ENCODE measurements at places on chromosomes 6 and 20.

DNA sequence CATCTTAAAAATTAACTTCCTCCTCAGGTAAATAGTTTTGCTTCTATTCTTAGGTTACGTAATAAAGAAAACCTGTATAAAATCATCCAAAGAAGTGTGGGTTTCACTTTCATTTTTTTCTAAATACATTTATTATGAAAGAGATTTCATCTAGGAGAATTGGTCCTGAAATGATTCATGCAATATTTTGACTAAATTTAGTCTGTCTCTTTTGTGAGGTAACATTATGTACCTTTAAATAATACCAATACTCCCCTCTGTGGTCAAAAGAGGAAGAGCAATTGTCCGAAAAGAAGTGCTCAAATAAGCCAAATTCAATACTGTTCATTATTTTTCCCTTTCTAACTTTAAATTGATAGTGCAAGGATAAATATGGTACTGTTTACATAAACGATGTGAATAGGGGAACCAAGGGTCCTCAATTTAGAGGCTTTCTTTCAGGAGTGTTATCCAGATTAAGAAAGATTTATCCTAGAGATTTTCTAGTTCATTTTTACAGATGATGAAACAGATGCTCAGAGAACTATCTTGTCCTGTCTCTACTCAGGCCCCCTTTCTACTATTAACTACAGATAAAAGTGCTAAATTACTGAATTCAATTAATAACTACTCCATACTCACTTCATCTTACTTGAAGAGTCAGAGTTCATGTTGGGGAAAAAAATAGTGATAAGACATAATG, 26.2 kb downstream of the CYP39A1 start:
- no peak for DNase-seq

DNA sequence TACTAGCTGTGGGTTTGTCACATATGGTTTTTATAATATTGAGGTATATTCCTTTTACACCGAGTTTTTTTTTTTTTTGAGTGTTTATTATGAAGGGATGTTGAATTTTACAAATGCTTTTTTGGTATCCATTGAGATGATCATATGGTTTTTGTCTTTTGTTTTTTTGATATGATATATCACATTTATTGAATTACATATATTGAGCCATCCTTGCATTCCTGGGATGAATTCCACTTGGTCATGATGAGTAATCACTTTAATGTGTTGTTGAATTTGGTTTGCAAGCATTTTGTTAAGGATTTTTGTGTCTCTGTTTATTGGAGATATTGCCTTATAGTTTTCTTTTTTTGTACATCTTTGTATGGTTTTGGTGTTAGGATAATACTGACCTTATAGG, 3.3 kb upstream of the ZNF337 start:
- DNase-seq, result no peak

GRCh38 chr6:79874531-79875134, 72.7 kb downstream of the ELOVL4 start:
- DNase-seq, result no peak

DNA sequence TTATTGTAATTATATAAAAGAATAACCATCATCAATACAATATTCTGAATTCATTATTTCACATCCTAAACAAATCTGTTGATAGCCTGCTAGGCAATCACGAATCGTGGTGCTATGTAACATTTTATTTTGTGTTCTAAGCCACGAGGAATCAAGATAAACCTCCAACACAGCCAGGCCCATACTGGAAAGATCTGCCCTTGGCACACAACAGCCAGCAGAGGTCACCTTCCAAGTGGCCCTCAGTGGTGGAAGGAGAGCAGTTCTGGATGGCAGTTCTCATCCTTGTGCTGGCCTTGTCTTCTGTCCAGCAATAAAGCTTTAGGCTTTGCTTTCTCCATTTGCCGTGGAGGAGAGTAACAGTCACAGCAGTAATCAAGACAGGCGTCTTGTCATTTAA, 13.2 kb downstream of the ZNF831 start:
- DNase-seq, result no peak

- no peak for DNase-seq
These were observed 38.8 kb downstream of the SNX3 start for GRCh38 chr6:108222064-108222463.

GRCh38 chr6:52575502-52575892, 1.4 kb downstream of the TRAM2 start:
- DNase-seq, result no peak

- DNase-seq, result no peak
These were observed 890.0 kb upstream of the CITED2 start for GRCh38 chr6:140264431-140264830.

DNA sequence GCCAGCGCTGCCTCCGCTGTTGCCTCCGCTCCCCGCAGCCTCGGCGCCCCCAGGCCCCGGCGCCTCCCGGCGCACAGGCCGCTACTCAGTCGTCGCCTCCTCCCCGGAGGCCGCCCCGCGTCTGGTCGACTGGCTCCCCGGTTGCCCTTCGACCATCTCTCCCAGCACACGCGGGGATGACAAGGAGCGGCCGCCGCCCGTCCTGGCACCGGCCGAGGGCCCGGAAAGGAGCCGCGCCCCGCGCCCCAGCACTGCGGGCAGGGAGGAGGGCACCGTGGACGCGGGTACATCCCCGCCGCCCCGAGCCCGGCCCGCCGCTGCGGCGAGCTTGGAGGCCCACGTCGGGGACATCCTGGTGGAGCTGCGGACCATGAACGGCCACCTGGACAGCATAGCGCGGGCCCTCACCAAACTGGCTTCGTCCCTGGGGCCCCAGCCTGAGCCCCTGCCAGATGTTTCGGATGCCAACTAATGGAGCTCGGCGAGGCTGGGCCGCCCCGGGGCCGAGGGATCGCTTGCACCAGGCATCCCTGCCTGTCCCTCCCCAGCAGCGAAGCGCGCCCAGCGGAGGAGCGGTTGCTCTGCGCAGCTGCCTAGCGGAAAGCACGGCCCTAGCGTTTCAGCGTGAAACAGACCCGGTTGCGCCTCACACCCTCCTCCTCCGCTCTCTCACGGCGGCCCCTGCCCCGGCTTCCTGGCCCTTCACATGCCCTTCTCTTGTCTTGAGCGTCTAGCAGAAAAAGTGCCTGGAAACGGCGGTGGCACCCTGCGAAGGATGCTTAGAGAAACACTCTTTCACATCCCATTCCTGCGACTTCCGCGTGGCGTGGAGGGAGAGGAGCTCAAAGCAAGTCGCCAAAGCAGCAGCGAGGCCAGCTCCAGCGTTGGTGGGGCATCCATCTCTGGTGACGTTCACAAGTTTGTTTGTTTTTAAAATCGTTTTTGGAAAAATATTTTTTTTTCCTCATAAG, 285.8 kb upstream of the SUPT3H start:
- no peak for DNase-seq

GRCh38 chr6:46410334-46410953, 80.8 kb downstream of the RCAN2 start:
- peak; percentile 25 for DNase-seq

DNA sequence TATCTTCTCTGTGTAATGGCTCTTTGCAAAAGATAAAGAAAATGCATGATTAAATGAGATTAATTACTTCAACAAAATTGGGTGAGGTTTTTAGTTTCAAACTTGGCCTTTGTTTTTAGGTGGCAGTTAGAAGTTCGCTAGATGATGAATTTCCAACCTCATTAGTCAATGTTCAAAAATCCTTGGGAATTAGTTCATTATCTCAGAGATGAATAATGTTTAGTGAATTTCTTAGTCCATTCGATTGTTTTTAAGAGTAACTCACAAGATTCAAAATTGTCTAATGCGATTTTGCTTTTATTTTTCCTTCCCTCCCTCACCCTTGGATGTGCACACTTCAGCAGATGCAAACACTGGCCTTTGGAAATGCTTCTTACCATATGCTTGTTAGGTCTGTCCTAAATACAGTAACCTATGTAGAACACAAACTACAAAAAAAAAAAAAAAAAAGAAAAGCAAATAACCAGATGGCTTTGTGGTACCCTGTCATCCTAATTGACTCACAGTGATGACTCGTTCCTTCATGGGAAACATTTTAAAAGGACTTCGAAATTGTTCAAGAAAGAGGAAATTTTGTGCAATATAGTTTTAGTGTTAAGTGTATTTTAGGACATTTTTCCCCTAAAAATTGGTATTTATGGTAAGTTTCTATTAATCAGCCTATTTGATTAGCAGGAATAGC, 66.7 kb downstream of the FAM229B start:
- no peak for DNase-seq

DNA sequence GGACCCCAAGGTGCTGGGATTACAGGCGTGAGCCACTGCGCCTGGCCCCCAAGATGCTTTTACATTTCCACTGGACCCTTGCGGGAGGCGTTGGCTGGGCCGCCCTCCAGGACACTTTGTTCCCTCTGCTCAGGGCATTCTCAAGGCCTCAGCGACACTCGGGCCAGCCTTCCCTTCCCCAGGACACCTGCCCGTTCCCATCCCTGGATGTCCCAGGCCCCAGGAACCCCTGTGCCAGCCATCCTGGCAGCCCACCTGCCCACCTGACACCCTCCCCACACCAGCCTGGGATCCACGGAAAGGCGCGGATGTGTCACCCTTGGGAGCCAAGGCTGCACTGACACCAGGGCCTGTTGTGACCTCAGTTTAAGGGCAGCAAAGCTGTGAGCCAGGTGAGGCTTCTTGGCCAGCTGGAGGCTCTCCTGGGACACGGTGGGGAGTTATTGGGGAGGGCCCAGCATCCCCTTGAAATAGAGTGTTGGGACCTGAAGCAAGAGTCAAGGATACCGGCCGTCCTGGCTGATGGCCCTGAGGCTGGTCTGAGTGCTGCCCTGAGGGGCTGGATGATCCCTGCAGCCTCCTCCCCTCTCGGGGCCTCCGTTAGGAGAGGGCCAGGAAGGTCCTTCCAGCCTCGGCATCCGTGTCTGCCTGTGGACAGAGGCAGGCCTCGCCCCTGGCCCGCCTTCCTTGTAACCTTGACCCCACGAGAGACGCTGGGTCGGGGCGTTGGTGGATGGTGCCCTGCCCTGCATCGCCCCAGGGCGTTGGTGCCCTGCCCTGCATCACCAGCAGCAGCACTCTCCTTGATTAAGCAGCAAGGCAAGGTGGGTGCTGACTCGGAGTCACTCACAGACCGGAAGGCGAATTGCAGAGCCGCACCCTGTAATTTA, 84.2 kb upstream of the BHLHE23 start:
- no peak for DNase-seq

- DNase-seq, result no peak
These were observed 99.7 kb downstream of the TSHZ2 start for GRCh38 chr20:53071833-53072232.

DNA sequence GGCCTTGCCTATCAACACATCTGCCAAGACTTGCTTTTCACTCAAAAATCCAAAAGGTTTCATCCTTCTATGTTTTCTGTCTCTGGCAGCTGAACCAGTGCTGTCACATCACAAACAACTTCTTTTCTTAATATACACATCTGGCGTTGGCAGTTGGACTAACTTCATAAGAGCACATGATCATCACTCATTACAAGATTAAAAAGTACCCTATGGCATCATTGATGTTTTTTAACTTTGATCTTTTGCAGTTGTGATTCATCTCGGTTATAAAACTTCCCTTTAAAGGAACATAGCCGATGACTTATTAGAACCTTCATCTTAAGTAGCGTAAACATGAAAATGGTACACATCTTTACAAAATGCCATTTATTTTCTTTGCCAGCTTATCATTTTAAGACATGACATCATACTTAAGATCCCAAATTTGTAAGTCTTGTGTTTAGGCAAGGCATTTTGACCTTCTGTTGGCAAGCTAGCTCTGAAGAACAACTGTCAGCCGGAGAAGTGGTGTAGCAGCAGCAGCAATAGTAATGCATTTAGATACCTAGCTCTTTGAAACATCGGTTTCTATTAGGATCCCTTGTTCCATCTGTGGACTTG, 64.2 kb upstream of the SUPT3H start:
- no peak for DNase-seq

DNA sequence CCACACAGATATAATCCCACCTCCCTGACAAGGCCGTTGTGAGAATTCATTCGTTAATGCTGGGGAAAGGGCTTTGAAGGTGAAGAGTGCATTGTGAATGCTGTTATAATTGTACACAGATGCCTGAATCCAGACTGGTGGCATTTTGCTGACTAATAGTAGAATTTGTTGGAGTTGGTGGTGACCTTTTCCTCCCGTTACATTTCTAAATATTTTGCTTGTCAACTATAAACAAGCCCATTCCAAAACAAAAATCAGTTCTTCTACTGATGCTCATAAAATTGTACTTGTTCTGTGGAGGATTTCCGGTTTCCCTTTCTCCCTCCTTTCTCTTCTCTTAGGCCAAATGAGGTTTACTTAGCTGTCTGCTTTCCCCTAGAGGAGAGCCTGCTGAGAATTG, 253.1 kb upstream of the SUPT3H start:
- DNase-seq, result no peak

DNA sequence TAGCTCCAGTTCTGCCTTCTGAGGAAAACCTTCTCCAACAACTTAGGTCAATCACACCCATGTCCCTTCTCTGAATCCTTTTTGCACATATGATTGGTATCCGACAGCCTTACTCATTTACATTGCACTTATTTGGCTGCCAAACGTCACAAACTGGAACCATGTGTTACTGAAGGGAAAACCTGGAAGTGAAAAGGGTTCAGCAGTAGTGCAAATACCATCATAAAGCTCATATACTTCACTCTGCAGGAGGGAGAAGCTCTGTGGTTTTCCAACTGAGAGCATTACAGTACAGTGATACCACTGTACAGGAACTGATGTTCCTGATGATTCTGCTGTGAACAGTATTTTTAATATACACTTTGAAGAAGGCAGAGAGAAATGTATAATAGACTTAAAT, 87.8 kb downstream of the SLC16A10 start:
- DNase-seq, result no peak

DNA sequence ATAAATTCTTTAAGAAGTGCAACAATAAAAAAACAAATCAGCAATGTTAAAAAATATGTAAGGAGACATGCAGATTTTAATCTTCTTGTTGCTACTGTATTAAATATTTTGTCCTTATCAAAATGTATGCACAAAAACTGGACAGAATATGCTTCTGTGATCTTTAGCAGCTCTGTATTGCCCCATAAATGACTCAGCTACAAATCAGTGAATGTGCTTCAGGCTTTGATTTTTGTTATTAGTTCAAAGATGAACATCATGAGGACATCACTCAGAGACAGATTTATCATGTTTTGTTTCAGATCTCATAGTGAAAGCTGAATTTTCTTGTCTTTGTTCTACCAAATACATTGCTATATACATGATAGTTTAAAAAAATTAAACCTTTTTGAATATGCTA, 312.4 kb downstream of the GRIK2 start:
- DNase-seq, result no peak

- DNase-seq, result peak; percentile 60
These were observed 659 bp downstream of the TMX4 start for GRCh38 chr20:8018958-8019245.

All from GM12891 (cell line).